ENCODE measurements at places on chromosomes 6 and 20.

DNA sequence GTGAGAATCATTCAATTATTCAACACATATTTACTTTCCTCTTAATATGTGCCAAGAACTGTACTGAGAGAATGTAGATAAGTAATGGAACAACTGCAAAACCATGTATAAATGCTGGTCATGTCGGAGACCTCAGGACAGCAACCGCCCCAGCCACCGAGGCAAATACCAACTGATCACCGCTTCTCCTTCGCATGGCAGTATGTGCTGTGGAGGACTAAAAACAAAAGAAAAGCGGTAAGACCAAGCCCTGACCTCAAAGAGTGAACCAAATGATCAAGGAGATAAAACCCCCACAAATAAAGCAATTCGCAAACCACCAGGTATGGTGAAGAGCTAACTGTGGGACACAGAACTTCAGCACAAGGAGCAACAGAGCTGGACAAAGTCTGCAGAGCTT is 104.3 kb downstream of the TRERF1 start:
- no peak for DNase-seq

- DNase-seq = no peak
These were observed 439.8 kb upstream of the JARID2 start for GRCh38 chr6:14806101-14806500.

- DNase-seq = no peak
These were observed 60.1 kb upstream of the AKIRIN2 start for GRCh38 chr6:87762116-87762515.

DNA sequence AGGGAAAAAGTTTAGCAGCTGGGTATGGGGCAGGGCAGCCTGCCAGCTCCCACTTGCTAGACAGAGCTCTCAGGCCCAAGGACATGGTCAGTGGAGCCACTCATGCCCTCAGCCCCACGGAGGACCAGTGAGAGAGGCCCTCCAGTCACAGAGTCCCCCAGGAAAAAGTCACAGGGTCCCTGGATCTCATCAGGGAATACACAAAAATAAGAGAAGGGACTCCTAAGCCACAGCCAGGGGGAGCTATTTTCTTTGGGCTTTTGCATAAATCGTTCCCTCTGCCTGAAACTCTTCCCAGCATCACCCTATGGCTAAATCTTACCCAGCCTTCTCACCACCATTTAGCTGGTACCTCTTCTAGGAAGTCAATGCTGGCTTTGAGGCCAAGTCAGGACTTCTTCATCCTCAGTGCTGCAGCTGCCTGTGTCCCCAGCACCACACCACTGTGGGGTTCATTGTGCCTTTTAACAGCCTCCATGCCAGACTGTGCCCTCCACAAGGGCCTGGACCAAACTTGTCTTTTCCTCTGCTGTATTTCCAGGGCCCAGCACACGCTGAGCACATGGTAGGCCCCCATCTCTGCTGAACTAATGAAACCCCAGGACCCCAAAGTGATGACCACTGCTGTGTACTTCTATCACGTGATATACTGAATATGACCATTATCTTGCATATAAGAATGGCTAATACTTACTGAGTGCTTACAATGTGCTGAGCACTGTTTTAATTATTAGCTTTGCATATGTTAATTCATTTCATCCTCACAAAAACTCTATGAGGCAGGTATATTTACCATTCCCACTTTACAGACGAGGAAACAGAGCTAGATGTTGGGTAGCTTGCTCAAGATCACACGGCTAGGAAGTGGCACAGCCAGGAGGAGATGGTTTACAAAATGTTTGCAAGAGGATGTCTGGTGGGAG is 2.0 kb downstream of the ZNF335 start:
- DNase-seq = no peak

GRCh38 chr6:44504301-44504791 is 116.8 kb downstream of the CDC5L start:
- DNase-seq = no peak

DNA sequence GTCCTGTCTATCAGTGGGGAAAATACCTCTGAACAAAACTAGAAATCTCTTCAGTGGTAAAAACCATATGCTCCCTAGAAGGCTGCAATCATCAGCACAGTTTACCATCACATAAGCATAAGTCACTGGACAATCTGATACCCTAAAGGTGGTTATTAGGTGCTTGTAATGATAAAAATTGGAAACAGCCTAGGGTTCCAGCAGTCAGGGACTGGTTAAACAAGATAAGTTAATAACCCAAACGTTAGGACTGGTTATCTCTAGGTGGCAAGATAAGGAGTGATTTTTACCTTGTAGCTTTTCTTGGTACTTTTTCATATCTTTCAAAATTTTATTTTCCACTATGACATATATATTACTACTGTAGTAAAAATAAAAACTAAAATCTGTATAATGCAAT is 11.0 kb downstream of the ECI2 start:
- DNase-seq = no peak

DNA sequence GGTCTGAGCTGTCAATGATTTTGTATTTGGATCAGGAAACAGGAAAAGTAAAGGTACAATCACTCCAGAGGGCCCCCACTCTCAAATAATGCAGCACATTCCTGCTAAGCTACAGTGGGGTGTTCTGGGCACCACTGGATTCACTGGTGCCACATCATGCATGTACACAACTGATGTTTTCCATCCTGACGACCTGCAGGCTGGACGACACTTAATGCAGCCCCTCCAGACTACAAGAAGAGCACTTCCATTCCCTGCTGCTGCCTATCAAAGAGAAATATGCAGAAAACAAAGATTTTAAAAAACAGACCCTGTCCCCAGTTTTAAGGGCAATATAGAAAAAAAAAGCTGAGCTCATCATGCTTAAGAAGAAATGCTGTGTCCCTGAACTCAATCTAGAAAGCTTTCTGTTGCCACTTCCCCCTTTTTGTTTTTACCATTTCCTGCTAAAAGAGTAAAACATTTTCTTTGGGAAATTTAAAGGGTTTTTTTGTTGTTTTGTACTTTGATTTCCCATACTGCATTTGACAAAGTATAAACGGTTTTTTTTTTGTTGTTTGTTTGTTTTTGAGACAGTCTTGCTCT is 35.5 kb downstream of the ABHD12 start:
- DNase-seq = no peak

DNA sequence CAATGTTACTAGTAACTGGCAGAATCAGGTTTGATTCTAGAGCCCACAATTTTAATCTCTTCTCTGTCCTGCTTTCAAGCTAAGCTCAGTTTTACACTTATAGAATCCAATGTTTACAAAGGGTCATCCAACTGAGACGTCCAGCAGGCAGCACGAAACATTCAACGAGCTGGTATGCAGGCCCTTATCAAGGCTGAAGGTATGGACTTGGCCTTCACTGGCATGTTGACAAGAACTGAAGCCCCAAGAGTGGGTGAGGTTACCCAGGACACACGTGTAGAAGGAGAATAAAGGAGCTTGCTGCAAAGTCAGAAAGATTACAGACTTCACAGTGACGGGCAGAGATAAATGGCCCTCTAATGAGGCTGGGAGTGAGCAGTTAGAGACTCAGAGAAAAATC is 187.4 kb downstream of the KIF16B start:
- no peak for DNase-seq

GRCh38 chr20:50012282-50013263 is 29.8 kb downstream of the SNAI1 start:
- DNase-seq = peak; percentile 24

- no peak for DNase-seq
These were observed 117.5 kb upstream of the QKI start for GRCh38 chr6:163296835-163297519.

DNA sequence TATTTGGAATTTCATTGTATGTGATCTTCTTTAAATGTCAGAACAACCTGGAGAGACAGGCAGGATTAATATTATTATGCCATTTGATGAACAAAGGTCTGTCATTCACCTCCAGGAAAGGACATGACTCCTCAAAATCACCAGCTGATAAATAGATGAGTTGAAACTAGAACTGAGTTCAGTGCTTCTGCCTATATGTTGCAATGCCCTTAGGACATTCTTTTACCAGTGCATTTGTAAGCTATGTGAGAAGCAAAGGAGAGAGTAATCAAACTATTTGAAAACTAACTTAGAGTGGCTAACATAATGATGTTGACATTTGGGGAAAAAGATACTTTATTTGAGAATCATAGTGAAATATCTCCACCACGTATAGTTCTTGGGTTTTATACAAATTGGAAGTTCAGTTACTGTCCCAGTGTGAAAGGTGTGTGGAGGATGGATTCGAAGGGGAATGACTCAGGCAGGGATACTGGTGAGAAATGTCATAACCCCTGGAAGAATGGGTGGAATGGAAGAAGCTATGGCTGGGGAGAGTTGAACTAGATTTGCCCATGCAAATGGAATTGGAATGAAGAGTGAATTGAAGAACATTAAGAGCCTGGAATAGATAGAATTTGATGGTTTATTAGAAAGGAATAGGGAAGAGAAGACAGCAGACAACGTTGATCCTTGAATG is 21.5 kb downstream of the PKIB start:
- DNase-seq = no peak

DNA sequence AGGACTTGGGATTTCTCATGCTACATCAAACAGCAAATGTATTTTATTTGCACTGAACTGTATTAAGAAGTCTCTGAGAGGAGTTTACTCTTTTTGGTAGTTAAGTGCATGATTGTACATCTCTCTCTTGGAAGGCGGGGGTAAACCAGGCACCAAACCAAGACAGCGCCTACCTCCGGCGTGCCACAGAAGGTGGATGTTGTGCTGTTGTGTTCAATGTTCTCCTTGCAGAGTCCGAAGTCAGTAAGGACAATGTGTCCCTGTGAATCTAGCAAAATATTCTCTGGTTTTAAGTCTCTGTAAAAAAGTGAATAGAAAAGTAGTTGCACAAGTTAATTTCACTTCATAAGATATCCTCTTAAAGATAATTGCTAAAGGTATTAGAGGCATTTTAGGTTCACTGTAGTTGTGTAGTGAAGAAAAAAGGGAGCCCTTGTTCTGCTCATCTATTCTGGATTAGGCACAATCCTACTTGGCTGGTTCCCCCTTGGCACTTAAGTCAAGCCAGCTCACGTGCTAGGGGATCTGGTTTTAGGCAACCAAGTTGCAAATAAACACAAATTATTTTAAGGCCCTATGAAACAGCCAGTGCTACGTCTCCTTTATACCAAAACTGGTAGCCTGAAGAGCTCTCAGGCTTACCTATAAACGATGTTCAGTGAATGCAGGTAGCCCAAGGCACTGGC is 119.7 kb upstream of the SLC2A12 start:
- DNase-seq = no peak

- no peak for DNase-seq
These were observed 52.6 kb upstream of the SALL4 start for GRCh38 chr20:51854921-51855320.

DNA sequence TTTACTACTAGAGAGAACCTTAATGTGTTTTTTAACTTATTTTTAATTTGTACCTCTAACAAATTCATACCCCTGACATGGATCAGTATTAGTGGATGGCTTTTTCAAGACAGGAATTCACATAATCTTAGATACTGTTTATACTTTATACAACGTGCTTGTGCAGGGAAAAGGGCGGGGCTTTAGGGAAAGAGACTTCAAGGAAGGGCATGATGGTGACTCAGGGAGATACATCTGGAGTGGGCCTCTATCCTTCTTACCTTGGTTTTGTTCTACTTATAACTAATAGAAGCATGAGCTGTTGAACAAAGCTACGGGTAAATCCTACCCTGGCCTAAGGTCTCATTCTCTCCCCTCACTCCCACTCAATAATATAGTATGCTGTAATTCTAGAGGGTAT is 160.8 kb downstream of the C6orf58 start:
- no peak for DNase-seq

GRCh38 chr6:37279366-37280134 is 21.6 kb upstream of the TMEM217 start:
- no peak for DNase-seq

- DNase-seq = no peak
These were observed 4.4 kb downstream of the MYB start for GRCh38 chr6:135185483-135185882.

- DNase-seq = no peak
These were observed 10.7 kb downstream of the BHLHE23 start for GRCh38 chr20:62995898-62996595.

DNA sequence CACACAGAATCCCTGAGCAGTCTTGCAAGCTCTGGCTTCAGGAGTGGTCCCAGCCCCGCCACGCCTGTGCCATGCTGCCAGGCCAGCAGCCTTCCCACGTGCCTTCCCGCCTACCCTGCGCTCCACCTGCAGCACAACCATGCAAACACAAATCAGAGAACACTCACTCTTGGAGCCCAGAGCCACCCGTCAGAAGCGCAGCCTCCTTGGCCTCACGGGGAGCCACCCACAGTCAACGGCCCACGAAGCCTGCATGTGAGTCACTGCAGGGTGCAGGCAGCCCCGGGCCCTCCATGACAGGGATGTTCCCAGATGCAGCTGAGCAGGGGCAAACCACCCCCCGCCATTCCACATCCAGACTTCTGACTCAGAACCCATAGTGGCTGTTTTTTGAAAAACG is 217.0 kb downstream of the DLL1 start:
- no peak for DNase-seq

DNA sequence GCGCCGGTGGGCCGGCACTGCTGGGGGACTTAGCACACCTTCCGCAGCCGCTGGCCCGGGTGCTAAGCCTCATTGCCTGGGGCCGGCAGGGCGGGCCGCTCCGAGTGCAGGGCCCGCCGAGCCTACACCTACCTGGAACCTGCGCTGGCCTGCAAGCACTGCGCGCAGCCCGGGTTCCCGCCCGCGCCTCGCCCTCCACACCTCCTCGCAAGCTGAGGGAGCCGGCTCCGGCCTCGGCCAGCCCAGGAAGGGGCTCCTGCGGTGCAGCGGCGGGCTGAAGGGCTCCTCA is 10.7 kb upstream of the MPC1 start:
- DNase-seq = no peak

- no peak for DNase-seq
These were observed 399.4 kb upstream of the MARCKS start for GRCh38 chr6:113457751-113458150.

- peak; percentile 54 for DNase-seq
These were observed 14.6 kb downstream of the CD40 start for GRCh38 chr20:46132705-46133120.

DNA sequence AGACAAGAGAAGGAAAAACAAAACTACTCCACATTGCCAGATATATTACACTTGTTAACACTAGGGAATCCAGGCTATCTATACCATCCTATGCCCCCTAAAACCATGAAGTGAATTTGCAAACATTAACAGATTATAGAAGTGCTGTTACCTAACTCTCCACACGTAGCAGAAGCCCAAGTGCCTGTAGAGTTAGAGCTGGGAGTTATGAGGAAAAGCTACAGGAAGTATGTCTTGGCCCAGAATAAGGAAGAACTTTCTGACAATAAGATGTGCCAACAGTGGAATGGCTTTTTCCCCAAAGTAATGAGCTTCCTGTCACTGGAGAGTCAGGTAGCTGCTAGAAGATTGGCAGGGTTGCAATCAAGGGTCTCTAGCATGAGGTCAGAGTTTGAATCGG is 32.5 kb downstream of the ADGRG6 start:
- DNase-seq = no peak

GRCh38 chr6:69422020-69422419 is 374.8 kb downstream of the LMBRD1 start:
- no peak for DNase-seq

DNA sequence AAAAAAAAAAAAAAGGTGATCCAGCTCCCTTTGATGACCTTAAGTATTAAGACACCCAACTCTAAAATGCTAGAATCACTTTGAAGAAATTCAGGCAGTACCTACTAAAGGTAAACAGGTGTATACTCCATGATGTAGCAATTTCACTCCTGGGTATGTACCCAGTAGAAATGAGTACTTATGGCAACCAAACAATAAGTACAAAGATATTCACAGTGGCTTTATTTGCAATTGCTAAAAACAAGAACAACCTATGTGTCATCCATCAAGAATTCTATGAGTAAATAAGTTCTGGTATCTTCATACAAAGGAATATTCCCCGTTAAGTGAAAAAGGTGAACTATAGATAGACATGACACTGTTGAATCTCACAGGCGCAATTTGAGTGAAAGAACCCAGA is 29.4 kb downstream of the MDGA1 start:
- DNase-seq = no peak

All from CD4-positive, alpha-beta T cell treated with Interleukin-15 for 1 hour (primary cell).